ENCODE measurements at places on chromosomes 3 and 15. TPM values are rescaled to one million over a fixed set of nuclear protein-coding genes. Genes with fewer than 3 reads are reported as not detected.
A peak's percentile ranks its signal among the peaks of the same experiment; 100 is the strongest.

DNA sequence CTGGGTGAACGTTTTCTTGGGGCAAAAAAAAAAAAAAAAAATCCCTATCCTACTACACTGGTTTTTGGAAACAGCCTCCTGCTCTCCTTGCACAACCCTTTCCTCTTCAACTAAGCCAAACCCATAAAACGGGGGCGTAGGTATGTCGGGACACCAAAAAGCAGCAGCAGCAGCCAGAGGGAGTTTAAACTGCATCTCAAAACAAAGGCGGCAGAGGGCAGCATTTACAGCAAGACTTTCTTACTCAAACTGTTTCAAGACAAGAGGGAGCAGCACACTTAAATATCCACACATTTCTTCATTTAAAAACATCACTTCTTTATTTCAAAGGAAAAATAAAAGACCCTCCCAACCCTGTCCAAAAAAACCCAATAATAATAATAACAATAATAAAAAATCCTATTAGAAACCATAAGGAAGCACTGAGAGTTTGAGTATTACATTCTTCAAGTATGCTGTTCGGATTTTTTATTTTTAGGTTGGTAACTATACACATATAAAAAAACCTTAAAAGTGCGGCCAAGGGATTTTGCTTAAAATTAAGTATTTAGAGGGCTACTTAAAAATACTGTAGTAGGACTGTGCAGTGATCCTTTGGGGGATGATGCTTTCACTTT lies 43.9 kb upstream of the PLXND1 start:
- ATAC-seq = peak; percentile 70

DNA sequence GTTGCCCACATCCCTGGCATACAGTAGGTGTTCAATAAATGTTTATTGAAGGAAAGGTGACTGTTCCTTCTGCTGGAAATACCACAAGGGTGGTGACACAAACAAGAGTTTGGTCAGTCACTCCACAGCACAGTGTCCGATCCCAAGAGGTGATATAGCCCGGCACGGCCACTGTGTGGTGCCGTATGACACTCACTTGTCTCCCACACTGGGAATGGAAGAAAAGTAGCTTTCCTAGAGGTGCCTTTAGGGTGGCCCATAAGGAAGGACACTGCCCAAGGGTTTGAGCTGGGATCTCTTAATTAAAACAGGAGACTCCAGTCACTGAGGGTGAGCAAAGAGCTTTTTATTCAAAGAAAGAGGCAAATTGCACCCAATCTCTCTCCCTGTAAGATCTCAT lies 40.5 kb downstream of the TGM4 start:
- ATAC-seq = peak; percentile 68

ASB14 gene
- total RNA-seq = not detected

HRH1 gene
- 4.2 TPM for total RNA-seq

HIGD2B gene
- not detected for total RNA-seq

GABRB3 gene
- 0.52 TPM for total RNA-seq

Measured in esophagus mucosa (tissue), 1 donor.